ENCODE measurements at places on chromosomes 13 and 19. TPM values are rescaled to one million over a fixed set of nuclear protein-coding genes. Genes with fewer than 3 reads are reported as not detected.

DNA sequence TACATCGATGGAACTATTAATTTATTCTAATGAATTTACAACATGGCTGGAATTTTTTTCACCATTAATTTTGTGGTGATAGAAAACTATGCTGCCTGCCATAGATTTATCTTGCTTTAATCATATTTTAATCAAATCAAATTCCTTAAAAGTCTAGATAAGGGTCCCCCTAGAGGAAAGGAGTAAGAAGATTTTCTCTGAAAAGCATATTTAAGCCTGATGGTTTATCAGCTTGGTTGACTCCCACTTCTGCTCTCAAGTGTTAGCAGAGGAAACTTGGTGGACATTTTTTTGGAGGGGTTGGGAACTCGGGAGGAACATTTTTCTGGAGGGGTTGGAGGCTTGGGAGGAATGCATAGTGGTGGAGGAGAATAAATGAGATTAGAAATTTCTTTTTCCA, 253.3 kb downstream of the KCNRG start:
- no peaks in the 10 kb centered on the region for H3K36me3 ChIP-seq
- H3K4me3 ChIP-seq = no peak overlapping the region
- DNase-seq = peak; percentile 39
- no peak overlapping the region for H3K27ac ChIP-seq

Gene FUT6
- not detected for total RNA-seq

GRCh38 chr13:50244713-50245574, 229.7 kb downstream of the KCNRG start:
- H3K4me1 ChIP-seq = peaks cover 7% of the 10 kb centered on the region
- DNase-seq = peak; percentile 92
- no peak overlapping the region for H3K27ac ChIP-seq
- H3K4me3 ChIP-seq = no peak overlapping the region
- H3K36me3 ChIP-seq = no peaks in the 10 kb centered on the region
- peaks cover 2% of the 10 kb centered on the region for H3K27me3 ChIP-seq

- H3K4me3 ChIP-seq = no peak overlapping the region
- peak; percentile 92 for DNase-seq
- H3K27ac ChIP-seq = peak overlapping the region; percentile 31
- H3K36me3 ChIP-seq = no peaks in the 10 kb centered on the region
- no peaks in the 10 kb centered on the region for H3K27me3 ChIP-seq
Measured at GRCh38 chr19:3343619-3344502, 22.5 kb upstream of the NFIC start.

Gene PEAK3
- total RNA-seq = not detected

DNA sequence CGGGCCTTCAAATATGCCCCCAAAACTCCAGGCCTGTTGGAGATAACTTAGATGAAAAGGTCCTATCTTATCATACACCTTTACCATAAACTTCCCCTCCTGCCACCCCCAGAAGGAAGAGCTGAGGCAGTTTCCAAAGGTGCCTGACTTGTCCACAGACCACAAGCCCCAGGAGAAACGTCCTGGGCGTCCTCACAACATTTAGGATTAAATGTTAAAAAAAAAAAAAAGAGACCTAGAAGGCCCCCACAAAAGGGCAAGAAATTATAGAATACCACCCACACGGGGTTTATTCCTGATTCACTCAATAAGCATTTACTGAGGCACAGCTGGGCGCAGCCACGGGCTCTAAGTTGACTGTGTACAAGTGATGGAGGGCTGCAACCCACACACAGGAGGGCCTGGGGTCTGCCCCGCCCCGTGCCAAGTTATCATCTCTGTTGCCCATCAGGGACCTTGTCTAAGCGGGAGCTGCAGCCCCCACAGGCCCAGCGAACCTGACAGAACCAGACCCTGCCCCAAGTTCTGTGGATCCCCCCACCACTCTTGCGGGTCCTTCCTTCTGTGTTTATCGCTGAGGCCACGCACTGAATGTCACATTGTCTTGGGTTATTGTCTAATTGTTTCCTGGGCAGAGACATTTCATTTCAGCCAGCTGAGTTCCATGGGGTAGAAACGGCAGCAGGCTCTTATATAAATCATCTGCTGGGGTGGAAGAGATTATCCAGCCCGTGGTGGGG, 83.0 kb upstream of the TM9SF2 start:
- no peaks in the 10 kb centered on the region for H3K36me3 ChIP-seq
- DNase-seq = peak; percentile 23
- H3K4me1 ChIP-seq = no peaks in the 10 kb centered on the region
- no peak overlapping the region for H3K4me3 ChIP-seq
- no peak overlapping the region for H3K27ac ChIP-seq
- peaks cover 17% of the 10 kb centered on the region for H3K27me3 ChIP-seq
